NCI-H1417 (cell line): ENCODE measurements at places on chromosomes 7 and 10.

- no peak for DNase-seq
These were observed 65.3 kb downstream of the C1GALT1 start for GRCh38 chr7:7247658-7248057.

DNA sequence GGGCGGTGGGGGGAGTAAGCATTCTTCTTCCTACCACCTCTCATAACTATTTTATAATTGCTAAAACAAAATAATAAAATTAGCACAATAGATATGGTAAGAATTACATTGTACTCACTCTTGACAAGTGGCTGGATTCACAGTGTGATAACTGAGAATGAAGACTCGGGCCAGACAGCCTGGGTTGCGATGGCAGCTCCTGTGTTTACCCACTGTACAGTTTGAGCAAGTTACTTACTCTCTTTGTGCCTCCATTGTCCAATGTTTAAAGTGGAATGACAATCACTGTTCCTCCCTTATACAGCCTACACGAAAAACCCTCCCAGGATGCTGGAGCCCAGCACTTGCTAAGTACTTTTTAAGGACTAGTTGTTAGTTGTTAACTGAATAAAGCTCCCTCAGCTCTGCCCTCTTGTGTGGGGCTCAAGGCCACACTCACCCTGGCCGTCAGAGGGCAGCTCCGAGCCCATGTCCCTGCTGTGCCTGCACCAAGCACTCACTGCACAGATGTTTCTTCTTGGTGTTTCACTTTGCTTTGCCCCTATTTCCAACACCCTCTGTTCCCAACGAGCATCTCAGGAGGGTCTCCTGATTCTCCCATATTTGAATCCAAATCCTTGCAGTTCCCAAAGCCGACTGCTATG, 56.4 kb upstream of the NPS start:
- no peak for DNase-seq

DNA sequence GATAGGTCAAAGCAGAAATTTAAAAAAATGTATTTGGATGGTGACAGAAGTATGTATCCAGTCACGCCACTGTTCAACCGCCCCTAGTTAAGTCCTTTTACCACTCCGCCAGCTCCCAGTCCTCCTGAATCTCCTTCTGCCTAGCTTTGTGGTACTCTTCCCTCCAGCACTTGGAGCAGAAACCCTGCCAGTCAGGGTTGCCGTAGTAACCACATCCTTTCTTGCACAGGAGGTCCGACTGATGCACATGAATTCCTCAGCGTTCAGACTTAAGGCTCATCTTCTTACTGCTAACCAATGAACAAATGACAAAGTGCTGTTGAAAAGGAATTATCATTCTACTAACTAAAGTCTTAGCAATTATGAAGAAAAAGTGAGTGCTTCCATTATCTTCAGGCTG, 175.3 kb upstream of the KCTD7 start:
- no peak for DNase-seq

GRCh38 chr7:130063036-130063435, 7.3 kb upstream of the KLHDC10 start:
- peak; percentile 49 for DNase-seq

- DNase-seq = no peak
These were observed 191.4 kb downstream of the FAM107B start for GRCh38 chr10:14583252-14583651.

GRCh38 chr10:14416308-14416700, 85.6 kb upstream of the FRMD4A start:
- DNase-seq = no peak

- no peak for DNase-seq
These were observed 150.1 kb downstream of the PLPP4 start for GRCh38 chr10:120607016-120607709.

DNA sequence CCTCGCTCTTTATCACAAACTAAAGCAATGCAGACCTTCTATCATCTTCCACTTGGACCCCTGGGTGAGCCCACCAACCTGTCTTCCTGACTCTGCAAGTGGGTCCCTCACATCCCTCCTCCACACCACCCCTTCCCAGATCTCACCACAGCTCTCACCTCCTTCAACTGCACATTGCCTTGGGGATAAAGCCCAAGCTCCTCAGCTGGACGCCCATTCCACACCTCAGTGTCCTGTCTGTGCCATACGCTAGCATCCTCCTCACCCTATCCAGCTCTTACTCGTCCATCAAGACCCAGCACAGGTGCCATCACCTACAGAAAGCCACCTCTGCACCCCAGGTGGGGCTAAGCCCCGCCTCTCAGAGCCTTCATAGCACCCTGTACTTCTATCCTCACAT, 141.0 kb upstream of the LANCL2 start:
- no peak for DNase-seq

DNA sequence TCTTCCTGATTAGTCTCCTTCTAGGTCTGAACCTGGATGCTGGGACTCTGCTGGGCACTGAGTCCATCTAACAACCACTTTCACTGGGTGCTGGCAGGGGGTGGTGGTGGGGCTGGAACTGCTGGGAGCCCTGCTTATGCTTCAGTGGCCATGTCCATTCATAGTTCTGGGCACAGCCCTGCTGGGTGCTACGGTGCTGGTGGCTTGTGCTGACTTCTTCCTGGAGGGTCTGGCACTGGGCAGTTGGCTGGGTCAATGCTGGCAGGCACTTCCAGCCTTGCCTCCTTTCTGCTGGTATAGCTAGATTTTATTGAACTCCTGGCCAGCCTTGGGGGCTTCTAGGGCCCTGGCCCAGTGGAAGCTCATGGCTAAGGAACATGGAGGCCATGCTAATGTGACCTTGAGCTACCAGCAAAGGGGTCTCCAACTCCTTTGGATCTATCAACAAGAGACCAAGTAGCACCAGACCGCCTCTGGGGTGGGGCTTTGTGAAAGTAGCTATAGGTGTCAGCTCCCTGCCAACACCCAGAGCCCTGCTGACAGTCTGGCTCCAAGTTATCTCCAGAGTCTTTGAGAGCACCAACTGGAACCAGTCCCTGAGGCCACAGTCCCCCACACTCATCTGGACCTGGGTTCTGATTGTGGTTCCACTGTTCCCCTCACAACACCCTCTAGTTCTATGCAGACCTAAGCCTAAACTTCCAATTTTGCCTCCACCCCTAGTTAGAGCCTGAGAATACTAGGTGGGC, 99.6 kb downstream of the MAGI2 start:
- DNase-seq = no peak

DNA sequence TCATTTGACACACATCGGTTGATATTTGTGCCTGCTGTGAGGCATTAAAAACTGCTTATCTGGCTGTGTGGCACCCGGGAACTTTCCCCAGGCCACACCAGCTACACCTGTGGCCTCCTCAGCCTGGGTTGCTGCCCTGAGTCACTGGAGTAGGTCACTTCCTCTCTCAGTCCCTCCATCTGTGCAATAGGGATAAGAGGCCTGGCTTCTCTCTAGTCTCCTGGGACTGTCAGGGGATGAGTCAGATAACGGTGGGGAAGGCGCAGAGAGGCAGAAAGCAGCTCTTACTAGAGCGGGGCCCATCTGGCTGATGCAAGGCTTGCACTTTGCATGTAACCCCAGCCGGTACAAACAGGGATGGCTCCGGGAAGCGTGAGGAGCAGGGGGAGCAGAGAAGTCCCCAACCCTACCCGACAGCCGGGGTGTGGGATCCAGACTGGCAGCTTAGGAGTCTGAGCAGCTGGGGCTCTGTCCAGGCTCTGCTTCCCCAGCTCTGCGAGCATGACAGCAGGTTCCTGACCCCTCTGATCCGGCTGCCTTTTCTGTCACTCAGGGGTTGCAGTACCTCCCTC, 34.0 kb downstream of the DNAJB12 start:
- DNase-seq = peak; percentile 65

DNA sequence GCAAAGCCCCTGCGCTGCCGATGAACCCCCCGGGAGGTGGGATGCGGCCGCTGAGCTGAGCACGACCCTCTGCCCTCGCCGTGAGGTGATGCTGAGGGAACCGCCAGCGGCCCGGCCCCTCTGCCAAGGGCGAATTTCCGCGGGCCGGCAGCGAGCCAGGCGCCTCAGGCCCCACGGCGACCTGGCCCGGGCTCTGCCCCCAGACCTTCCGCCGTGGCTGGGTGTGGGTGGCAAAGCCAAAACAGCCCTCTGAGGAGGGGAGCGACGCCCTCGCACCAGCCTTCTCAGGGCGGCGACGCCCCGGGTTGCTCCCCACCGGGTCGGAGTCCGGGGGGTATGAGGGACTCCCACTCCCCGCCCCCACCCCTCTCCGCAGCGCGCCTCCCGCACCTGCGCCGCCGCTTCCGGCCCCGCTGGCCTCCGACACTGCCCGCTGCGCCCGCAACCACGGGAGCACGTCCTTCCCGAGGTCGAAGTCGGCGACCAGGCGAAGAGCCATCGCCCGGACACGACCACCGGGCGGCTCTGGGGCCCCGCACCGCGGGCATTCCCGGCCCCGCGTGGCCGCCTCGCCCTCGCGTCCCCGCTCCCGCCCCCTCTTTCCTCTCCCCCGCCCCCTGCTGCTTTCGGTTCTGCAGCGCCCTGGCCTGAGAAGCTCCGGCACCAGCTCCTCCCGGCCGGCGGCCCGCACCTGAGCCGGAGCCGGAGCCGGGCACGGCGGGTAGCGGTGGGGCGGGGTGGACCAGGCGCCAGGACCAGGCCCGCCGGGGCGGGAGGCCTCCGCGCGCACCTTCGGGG, at the start of gene GSAP:
Gene GSAP, minus strand, starts transcription at position 527 of the 798 bp plus-strand sequence. Its CDS starts 28 bp downstream, at position 499.
- DNase-seq = peak; percentile 54

DNA sequence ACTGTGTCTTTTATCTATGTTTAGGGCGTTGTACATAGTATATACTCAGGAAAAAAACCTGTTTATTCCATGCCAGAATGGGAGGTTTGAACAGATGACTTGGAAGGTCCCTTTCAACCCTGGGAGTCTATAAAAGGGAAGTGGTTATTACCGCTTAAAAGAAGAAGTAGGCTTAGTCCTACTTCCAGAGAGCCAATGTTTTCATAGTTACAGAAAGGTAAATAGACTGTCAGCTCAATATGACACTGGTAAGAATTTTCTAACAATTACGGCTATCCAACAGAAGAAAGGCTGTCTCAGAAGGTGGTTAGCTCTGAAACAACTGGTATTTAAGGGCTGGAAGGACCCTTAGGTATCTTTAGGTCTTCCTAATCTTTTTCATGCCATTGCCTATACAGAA, 1.1 kb upstream of the TFAM start:
- no peak for DNase-seq

GRCh38 chr7:134284952-134285351, 31.8 kb downstream of the SLC35B4 start:
- no peak for DNase-seq

- DNase-seq = no peak
These were observed 755 bp downstream of the TOMM7 start for GRCh38 chr7:22821702-22822485.

GRCh38 chr10:130542761-130543160, 406.6 kb downstream of the GLRX3 start:
- no peak for DNase-seq

DNA sequence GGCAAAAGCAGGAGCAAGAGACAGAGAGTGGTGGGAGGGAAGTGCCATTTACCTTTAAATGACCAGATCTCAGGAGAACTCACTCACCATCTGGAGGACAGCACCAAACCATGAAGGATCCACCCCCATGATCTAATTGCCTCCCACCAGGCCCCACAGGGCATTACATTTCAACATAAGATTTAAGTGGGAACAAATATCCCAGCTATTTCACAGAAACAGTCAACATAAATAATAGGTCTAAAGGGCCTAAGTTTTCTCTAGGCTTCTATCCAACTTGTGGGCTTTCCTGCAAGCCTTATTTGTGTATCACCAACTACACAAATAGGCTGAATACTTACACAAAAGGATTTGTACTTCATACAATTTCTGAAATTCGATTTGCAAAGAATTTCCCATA, 196.8 kb upstream of the POT1 start:
- DNase-seq = no peak

GRCh38 chr10:100749309-100750217, 4.2 kb downstream of the PAX2 start:
- DNase-seq = no peak

- DNase-seq = no peak
These were observed 308.8 kb downstream of the RNLS start for GRCh38 chr10:88274286-88274685.

DNA sequence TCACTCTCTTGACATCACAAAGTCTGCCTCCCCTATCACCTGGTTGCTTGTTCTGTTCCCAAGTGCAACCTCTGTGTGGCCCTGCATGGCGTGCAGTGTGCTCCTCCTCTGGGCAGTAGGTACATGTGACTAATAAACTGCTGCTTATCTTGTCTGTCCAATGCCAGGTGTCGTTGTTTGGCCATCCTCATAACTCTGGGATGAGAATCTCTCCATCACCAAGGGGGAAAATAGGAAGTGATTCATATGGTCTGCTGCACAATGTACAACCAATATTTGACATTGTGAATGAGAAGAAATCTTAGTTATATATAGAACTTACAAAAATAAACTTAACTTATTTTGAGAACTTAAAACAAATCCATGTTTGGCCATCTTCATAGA, 135.2 kb downstream of the INHBA start:
- no peak for DNase-seq
